ENCODE measurements at places on chromosomes 16 and 17.

- no peak for DNase-seq
Observed at GRCh38 chr16:58792188-58792587, 58.1 kb upstream of the GOT2 start.

DNA sequence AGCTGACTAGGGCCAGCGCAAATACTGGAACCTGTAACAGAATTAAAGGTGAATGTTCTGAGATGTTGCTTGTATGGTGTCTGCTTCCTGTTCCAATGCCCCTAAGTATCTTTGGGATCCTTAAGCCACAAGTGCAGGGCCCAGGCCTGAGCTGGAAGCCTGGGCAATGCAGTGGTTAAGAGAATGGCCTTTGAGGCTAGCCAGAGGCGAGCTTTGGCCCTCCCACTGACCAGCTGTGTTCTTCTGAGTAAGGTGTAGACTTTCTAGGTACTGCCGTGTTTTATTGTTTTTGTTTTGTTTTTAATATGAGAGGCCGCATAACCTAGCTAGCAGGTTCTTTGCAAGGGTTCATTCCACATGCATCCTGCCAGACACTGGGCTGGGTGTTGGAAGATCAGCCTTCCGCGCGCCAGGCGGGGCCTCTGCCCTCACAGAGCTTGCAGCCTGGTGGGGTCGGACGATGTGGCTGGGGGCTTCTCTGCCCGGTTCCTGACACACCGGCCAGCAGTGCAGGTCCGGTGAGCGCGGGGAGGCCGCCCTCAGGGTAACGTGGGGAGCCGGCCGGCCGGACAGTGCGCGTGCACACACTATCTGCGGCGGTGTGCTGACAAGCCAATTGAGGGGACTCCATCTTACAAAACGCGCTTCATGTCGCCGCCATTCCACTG, 551 bp upstream of the MLX start:
- no peak for DNase-seq

DNA sequence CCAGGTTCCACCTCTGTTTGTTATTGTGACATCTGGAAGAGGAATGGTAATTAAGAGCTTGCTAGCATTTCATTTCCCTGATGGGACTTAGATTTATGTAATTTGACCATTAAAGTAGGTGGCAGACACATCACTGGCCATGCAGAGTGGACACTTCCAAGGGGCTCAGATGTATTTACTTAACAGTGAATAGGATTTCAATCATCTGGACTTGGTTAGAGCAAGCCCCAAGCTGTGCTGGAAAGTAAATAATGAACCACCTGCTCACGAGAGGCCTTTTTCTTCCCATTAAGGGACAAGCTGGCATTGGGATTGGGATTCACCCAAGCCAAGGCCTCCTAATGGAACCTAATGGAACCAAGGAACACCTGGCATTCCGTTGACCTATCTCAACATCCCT, 395.3 kb downstream of the HS3ST4 start:
- DNase-seq = no peak

GRCh38 chr17:77822302-77823030, 136.0 kb upstream of the TNRC6C start:
- DNase-seq = no peak

DNA sequence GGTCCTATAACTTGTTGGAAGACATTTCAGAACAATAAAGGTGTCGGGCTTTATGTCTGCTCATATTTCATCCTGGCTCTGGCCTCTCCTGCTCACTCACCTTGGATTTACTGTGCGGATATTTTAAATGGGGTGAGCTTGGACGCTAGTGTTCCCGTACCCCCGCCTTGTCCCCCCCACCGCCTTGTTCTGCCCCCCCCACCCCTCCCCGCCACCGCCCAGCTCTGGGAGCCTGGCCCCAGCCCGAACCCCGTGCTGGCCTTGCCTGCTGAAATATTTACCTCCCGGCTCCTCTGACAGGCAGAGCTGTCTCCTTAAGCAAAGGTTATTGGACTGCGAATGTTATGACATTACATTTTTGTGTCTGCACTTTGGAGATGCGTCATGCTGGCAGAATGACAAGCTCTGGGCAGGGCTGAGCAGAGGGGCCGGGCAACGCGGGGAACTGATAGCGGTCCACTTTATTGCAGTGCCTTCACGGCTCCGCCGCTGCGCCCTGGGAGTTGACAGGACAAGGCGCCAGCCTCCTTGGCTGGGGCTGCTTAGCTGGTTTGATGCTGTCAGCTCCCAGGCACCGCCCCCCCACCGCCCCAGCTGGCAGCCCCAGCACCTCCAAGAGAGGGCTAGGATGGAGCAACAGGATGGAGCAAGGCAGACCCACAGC, 222.5 kb upstream of the GSE1 start:
- no peak for DNase-seq

GRCh38 chr16:4060009-4060408, 56.2 kb downstream of the ADCY9 start:
- DNase-seq = no peak

DNA sequence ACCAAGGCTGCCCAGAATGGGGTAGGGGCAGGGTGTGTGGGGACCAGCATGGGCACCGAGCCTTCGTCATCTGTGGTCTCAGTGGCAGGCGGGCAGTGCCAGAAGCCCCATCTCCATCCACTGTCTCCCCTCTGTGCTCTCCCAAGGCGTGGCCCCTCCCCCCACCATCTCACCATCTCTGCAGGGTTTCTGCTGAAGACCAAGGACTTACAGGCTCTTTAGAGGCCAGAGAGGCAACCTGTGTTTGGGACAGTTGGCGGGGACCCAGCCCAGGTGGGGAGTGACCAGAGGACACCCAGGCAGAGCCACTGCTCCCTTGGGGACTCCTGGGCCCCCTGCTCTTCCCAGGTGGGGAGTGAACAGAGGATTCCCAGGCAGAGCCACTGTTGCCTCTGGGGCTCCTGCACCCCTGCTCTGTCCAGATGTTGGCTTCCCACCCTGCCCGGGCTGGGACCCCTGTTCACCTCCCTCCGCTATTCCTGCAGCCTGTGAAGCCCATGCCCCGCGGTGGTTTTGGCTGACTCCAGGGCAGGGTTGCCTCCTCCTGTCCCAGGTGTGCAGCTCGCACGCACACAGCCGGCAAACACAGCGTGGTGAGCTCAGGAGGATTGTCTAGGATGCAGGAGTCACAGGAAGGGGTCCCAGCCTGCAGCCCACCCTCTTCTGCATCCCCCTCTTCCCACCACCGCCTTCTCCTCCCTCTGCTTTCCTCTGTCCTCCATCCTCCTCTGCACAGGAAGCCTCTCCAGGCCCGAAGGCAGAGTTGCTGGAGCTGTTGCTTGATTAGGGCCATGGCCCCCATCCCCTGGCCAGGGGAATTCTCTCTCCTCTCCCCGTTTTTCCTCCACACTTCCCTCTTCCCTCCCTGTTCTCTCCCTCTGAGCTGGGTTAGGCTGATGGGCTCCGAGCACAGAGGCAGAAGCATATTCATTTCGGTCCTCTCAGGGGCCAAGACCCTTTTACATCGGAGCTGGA, 45.0 kb downstream of the SLC7A5 start:
- DNase-seq = no peak

DNA sequence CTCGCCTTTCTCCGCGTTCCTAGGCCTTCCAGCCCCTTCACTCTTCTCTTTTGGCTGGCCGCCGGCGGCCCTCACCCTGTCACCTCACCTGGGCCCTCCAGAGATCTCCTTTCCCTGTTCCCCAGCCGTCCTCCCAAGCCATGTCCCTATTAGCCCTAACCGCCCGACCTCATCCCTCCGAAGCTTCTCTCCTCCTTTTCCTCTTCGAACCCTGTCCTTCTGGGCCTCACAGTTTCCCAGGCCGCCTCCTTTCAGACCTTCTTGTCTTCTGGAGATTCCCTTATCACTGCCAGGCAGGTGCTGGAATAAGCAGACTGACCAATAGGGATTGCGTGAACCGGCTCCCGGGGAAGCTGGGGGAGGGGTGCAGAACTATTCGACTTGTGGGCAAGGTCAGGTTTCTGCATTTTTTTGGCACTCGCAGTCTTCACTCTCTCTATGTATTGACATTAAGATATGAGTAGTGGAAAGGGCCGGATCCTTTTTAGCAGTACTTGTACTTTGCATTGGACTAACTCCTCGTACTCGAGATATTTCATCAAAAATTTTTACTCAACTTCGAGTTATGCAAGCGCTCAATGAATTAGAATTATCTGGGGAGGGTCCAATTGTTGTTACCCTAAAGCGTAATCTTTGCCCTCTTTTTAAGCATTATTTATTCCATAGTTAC, 690 bp downstream of the RHOT1 start:
- DNase-seq = no peak

DNA sequence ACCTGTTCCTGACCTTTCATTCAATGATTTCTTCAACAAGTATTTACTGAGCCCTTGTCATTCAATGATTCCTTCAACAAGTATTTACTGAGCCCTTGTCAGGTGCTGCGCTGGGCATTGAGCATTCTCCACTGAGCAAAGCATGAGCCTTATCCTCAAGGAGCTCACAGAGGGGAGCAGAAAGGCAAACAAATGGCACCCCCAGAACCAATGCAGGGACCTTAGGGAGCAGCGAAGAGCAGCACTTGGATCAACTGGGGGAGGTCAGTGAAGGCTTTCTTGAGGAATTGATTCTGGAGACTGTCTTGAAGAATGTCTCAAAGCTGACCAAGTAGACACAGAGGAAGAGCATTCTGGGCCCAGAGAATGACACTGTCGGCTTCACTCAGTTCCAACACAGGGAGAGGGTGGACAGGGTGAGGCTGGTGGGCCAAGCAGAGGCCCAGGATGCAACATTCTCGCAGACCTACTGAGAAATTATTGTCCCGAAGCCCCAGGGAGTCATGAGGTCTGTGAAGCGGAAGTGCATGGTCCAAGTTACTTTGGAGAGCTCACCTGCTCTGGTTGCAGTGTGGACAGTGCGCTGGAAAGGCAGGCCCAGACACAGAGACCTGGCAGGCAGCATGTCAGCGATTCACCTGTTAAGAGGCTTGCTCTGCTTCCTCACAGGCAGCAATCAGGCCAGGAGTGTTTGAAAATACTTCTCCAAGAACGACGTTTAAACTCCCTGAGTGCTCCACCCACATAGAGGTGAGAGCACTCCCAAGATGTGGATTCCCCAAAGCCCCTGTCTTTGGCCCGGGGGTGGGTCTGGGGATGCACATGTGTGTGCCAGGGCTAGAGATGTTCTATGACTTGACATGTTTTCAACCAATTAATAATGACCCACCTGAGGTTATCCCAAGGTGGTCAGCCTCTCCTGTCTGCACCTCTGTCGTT, 3.2 kb upstream of the MPO start:
- DNase-seq = no peak

DNA sequence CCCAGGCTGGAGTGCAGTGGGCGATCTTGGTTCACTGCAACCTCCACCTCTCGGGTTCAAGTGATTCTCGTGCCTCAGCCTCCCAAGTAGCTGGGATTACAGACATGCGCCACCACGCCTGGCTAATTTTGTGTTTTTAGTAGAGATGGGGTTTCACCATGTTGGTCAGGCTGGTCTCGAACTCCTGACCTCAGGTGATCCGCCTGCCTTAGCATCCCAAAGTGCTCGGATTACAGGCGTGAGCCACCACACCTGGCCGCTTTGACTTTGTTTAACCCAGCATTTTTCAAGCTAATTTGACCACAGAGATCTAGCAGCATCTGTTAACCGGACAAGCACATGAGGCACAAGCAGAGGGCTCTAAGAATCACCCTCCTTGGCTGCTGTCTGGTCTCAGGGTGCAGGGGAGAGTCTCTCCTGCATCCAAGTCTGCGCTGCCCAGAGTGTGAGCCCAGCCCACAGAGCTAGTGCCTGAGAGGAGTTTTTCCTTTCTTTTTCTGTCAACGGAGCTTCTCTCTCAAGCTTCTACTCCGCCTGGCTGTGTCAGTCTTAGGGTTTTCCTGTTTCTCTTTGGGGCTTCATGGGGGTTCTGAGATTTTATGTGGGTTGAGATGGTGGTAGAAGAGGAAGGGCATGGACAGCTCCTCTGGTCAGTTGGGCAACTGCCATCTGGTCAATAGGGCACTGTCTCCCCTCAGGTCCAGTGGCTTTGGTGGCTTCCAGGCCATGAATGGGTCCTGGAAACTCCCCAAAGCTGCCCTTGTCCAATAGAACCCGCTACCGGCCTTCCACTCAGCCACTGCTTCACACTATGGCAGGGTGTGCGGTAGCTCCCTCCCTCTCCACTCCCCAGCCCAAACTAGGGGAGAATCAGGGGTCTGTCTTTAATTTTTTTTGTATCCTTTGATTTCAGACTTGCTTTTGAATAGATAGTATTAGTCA, 59.6 kb downstream of the TNFRSF13B start:
- DNase-seq = no peak

All from activated CD4-positive, CD25-positive, alpha-beta regulatory T cell (primary cell).